ENCODE measurements at places on chromosomes 6 and 20.

- no peak for DNase-seq
Observed at GRCh38 chr20:41078329-41078728, 49.7 kb downstream of the TOP1 start.

- no peak for DNase-seq
Observed at GRCh38 chr20:32535316-32535952, 49.7 kb downstream of the NOL4L start.

- DNase-seq, result no peak
Observed at GRCh38 chr6:124970243-124970642, 8.0 kb downstream of the RNF217 start.

DNA sequence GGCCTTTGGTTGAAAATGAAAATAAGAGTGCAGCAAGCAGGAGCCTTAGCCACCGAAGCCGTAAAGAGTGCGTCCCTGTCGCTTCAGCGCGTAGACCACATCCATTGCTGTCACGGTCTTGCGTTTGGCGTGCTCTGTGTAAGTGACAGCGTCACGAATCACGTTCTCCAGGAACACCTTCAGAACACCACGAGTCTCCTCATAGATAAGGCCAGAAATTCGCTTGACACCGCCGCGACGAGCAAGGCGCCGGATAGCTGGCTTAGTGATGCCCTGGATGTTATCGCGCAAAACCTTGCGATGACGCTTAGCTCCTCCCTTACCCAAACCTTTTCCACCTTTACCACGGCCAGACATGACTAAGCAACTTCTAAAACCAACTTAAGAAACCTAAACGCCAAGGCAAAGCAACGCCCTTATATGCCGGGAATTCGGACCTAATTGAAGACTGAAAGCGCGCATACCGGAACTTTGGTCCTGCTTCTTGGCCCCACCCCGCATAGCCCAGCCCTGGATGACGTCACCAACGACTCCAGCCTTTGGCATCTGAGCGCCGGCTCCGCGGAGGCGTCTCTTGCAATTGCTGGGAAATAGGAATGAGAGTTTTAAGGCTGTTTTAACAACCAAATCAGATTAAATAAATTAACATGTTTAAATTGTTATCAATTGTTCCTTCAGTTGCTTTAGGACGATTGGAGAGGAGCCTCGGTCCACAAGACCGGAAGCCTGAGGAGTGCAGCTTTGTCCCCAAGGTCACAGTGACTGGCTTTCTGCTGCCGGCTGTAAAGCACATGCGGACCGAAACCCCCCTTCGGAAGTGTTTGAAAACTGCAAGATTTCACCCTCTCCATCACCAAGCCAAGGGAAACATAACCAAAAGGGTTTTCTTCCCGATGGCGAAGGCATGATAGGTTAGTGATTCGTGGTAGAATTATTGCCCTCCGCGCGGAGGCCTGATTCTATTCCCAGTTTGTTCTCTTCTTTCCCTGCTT lies 79.6 kb upstream of the BTN3A2 start:
- DNase-seq, result peak; percentile 85

DNA sequence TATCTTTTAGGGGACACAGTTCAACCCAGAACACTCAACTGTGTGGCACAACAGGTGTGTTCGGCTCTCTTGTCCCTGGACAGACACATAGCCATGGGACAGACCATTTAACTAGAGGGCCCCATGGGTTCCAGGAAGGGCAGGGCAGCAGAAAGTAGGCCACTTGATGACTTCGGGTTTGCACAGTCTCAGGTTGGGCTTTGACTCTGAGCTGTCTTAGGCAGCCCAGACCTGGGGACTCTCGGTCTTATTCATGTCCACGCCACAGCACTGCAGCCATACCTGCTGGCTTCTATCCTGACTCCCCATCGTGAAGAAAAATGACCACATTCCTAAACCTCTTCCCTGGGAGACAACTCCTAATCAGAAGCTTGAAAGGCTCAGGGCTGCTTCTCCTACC lies 146.1 kb upstream of the AKAP12 start:
- no peak for DNase-seq

DNA sequence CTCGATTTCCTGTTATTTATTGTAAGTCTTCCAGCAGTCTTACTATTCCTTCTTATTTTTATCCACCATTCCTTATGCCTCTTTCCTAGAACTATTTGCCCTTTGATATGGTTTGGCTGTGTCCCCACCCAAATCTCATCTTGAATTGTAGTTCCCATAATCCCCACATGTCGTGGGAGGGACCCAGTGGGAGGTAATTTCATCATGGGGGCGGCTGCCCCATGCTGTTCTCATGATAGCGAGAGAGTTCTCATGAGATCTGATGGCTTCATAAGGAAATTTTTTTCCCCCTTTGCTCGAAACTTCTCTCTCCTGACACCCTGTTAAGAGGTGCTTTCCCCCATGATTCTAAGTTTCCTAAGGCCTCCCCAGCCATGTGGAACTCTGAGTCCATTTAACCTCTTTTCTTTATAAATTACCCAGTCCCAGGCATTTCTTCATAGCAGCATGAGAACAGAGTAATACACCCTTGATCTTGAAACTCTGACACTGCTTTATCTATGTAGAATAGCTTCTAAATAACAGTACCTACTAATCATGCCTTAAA lies 48.8 kb downstream of the PLN start:
- no peak for DNase-seq

All from NCI-H1930 (cell line).